ENCODE measurements at places on chromosomes 3 and 15.

DNA sequence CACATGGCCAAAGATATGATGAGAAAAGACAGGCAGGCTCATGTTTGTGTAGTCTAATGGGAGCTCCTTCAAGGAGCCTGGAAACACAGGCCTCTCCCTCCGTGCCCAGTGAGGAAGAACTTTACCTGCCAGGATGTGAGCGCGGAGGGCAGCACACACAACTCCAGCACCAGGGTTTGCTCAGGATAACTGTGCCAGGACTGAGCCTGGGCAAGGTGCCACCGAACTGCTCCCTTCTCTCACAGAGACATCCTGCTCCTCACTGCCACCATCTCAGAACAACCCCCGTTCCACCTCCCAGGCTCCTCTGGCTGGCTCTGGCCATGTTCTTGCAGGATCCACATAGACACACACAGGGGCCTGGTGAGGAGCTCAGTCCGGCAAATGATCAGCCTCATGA is 87.4 kb downstream of the NUP210 start:
- H3K27me3 ChIP-seq, result no peaks in the 10 kb centered on the region
- H3K4me1 ChIP-seq, result peaks cover 58% of the 10 kb centered on the region
- H3K27ac ChIP-seq, result peak overlapping the region; percentile 89
- peaks cover 95% of the 10 kb centered on the region for H3K36me3 ChIP-seq

DNA sequence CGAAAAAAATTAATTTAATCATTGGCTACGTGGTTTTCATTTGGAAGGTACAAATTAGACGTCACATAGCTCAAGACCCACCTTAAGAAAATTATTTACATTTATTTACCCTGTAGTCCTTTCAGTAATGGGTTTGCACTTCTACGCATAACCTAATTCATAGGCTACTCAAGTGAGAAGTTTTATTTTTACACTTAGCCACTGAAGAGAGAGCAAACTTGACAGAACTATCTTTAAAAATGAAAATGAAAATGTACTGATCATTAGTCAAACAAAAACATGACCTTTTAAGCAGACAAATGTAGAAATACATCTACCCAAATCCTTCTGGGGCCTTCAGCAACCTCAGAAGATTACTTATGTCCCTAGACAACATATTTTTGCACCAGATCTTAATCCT is 269.4 kb upstream of the TTC14 start:
- no peaks in the 10 kb centered on the region for H3K36me3 ChIP-seq
- no peaks in the 10 kb centered on the region for H3K27me3 ChIP-seq

DNA sequence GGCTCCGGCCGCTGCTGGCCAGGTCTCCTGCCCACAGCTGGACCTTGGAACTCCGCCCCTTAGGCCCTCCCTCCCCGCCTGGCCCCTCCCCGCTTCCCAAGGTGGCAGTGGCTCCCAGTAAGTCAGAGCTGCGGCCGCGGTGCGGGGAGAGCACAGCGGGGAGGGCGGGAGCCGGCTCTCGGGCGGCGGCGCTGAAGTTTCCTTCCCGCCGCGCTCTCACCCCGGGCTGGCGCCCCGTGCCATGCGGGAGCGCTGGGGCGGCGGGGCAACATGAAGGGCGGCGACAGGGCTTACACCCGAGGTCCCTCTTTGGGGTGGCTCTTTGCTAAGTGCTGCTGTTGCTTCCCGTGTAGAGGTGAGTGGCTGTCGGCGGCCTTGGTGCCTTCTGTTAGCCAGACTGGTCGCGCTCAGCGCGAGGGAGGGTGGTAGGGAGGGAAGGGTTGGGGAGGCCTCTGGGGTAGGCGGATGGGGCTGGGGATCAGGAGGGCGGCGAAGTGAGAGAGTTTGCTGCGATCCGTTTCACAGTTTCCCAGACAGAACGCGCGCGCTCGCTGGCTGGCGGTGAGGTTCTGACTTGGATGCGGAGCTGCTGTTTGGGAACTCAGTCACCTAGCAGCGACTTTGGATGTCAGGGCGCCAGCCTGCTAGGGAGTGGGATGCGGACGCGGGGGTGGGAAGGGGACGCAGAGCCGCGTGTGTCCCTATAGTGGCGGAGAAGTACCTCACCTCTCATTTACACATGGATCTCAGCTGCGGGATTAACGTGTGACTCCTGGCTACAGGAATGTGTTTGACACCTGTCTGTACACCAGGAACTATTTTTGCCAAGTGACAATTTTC is 145.5 kb upstream of the UMPS start:
- peaks cover 21% of the 10 kb centered on the region for H3K27me3 ChIP-seq
- DNase-seq, result no peak
- H3K27ac ChIP-seq, result no peak overlapping the region
- no peak overlapping the region for H3K4me3 ChIP-seq
- H3K4me1 ChIP-seq, result no peaks in the 10 kb centered on the region
- H3K36me3 ChIP-seq, result no peaks in the 10 kb centered on the region

GRCh38 chr3:82715091-82715856 is 953.8 kb upstream of the GBE1 start:
- no peak overlapping the region for H3K27ac ChIP-seq
- H3K36me3 ChIP-seq, result no peaks in the 10 kb centered on the region
- H3K4me3 ChIP-seq, result no peak overlapping the region
- no peak for DNase-seq
- H3K27me3 ChIP-seq, result no peaks in the 10 kb centered on the region
- no peaks in the 10 kb centered on the region for H3K4me1 ChIP-seq

GRCh38 chr3:25532431-25533162 is 104.5 kb downstream of the RARB start:
- H3K4me3 ChIP-seq, result no peak overlapping the region
- no peak for DNase-seq
- no peaks in the 10 kb centered on the region for H3K27me3 ChIP-seq
- H3K36me3 ChIP-seq, result no peaks in the 10 kb centered on the region
- no peak overlapping the region for H3K27ac ChIP-seq

All from thymus (tissue), 14 donors.